ENCODE measurements at places on chromosomes 11 and 22.

DNA sequence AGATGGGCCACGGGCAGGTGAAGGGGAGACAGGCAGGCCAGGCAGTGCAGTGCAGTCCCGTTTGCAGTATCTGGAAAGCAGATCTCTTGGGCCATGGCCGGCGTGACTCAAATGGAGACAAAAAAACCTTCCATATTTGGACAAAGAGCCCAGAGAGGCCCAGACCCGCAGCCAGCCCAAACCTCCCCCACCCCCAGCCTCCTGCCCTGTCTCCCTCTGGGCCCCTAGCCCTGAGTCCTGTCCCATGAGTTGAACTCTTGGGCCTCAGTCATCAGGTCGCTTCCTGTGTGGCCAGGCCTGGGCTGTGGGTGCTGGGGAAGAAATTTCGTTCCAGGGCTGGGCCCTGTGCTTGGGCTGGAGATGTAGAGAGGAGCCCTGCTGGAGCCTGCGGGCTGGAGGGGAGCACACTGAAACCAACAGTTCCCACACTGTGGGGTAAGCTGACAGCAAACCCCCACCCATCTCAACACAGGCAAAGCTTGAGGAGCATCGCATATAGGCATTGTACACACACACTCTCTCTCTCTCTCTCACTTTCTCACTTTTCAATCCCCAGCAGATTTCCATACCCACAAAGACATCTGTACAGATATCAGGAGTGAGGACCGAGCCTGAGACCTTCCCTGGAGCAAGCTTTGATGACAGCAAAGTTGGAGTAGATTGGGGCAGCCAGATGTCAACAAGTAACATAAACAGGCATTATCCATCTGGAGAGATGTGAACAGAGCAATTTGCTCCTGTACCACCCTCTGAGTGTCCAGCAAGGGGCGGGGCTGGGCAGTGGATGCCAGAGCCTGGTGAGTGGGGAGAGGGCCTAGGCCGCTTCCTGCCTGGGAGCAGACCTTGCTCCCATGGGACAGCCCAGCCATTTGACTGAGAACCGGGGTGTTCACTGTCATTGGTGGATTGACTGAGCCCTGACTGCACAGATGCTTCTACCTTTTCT is 17.2 kb downstream of the ARHGEF17 start:
- DNase-seq: no peak

GRCh38 chr11:119578521-119579191 is 150.3 kb downstream of the NECTIN1 start:
- DNase-seq: no peak

DNA sequence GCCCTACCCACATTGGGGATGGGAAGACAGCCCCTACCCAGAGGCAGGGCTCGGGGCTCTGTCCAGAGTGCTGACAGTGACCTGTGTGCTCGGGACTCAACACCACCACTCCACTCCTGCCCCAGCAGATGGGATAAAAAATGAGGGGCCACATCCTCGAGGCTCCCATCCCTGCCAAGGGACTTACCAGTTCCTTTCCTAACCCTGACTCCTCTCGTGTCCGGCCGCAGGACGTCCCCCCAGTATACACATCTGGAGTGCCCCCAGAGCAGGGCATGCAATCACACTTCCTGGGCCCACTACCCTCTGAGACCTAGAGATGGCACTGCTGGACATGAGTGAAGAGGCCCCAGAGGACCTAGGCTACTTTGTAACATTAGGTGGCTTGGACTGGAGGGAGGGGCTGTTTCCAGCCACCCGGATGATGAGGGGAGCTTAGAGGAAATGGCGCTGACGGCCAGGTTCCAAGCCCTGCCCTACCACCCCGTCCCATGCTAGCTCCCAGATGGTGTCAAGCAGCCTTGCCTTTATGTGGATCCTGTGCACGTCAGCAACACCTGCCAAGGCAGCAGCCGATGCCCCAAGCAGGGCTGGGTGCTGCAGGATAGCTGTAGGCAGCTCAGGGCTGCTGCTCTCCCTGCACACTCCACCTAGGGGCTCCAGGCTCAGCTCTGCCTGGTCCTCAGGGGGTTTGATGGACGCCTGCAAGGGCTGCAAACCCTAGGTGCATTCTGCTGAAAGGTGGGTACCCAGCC is 86.6 kb downstream of the DGCR2 start:
- DNase-seq: no peak

DNA sequence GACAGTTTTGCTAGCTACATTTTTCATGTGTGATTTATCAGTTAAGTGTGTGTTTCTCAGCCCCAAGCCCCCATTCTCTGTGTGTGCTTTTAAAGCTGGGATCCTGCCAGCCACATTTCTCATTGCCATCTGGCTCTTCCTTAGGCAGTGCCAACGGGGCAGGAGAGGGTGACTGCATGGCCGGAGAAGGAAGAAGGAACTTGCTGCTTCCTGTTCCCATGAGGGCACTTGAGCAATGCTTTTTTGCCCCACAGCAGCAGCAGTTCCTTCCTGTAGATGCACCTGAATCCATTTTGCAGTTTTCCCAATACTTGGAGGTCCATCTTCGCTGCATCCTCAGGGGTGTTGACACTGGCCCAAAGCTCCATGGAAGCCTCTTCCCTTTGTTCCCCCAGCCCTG is 37.5 kb downstream of the TNRC6B start:
- DNase-seq: peak; percentile 66

DNA sequence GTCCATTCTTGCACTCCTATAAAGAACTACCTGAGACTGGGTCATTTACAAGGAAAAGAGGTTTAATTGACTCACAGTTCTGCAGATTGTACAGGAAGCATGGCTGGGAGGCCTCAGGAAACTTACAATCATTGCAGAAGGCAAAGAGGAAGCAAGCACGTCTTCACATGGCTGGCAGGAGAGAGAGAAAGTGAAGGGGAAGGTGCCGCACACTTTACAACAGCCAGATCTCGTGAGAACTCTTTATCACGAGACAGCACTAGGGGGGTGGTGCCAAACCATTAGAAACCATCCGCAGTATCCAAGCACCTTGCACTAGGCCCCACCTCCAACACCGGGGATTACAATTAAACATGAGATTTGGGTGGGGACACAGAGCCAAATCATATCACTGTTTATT is 19.4 kb upstream of the POLA2 start:
- DNase-seq: no peak

DNA sequence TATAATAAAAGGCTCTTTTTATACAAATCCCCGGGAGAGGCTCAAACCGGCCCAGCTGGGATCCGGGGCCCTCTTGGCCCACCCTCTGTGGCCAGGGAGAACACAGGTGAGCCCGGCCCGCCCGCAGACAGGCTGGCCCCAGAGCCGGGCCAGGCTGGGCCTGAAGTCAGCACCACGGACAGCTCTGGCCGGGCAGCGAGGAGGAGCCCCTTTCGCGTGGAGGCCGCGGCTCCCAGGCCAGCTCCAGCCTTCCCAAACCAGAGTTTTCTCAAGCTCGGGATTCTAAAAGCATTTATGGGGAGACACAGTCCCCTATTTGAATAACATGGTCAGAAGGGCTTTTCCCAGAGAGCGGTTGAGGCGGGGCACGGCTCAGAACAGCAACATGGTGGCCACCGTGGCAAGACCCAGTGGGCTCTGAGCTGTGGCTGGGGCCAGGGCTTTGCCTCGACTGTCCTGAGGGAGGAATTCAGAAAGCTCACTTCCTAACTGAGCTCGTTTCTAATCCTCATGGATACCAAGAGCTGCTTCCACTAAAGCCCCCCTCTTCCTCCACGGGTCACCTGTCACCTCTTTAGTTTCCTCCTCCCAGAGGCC is 115.4 kb downstream of the BRD1 start:
- no peak for DNase-seq

GRCh38 chr11:84962018-84962417 is 665.1 kb downstream of the DLG2 start:
- no peak for DNase-seq
